ENCODE measurements at places on chromosomes 1 and 21.

- DNase-seq: no peak
These were observed 3.9 kb downstream of the LINGO4 start for GRCh38 chr1:151801310-151801820.

DNA sequence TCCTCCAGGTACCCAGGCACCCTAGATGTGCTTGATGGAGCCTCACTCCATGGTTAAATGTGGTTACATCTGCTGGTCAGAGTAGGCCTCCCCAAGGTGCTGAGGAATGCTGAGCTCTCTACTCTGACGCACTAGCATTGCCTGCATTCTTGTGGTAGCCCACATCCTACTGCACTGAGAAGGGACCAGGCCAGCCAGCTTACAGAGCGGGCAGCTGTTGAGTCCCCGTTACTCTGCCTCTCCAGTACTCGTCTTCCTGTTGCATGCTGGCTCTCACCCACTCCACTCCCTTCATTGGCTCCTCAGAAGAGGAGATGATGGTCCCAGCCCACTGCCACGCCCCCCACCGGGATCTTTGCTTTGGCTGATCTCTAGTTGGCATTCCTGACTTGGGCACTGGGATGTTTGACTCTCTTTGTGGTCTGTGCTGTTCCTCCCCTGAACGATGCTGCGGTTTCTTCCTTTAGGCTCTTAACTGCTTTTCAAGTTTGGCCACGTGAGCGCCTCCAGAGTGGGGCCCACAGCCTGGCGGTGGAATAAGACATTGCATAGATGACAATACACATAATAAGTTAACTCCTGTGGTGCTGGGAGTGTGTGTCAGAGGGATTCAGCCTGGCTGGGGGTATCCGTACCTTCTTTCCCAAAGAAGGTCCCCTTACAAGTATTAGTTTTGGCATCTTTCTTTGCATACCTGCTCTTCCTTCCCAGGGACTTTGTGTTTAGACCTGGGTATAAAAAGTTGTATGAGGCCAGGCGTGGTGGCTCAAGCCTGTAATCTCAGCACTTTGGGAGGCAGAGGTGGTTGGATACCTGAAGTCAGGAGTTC, 18.6 kb downstream of the AZIN2 start:
- DNase-seq: peak; percentile 93

DNA sequence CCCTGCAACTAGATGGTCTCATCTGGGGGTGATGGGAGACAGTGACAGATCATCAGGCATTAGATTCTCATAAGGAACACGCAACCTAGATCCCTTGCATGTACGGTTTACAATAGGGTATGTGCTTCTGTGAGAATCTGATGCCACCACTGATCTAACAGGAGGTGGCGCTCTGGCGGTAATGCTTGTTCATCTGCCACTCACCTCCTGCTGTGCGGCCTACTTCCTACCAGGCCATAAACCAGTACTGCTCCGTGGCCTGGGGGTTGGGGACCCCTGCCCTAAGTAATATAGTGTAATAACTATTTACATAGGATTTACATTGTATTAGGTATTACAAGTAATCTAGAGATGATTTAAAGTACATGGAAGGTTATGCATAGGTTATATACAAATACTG, 134.9 kb downstream of the CLEC20A start:
- DNase-seq: no peak

DNA sequence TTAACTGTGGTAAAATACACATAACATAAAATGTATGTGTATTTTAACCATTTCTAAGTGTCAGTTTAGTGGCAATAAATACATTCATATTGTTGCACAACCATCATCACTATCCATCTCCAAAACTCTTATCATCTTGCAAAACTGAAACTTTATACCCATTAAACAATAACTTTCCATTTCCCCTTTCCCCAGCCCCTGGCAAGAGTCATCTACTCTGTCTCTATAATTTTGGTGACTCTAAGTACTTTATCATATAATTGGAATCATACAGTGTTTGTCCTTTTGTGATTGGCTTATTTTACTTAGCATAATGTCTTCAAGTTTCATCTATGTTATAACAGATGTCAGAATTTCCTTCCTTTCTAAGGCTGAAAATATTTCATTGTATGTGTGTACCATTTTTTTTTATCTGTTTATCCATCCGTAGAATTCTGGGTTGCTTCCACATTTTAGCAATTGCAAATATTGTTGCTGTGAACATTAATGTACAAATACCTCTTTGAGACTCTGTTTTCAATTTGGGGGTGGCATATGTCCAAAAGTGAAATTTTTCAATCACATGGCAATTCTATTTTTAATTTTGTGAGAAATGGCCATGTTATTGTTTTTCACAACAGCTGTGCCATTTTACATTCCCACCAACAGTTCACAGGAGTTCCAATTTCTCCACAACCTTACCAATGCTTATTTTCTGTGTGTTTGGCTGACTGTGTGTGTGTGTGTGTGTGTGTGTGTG, 153.9 kb upstream of the GORAB start:
- DNase-seq: no peak

GRCh38 chr21:34131586-34131985, 58.2 kb downstream of the MRPS6 start:
- DNase-seq: no peak

DNA sequence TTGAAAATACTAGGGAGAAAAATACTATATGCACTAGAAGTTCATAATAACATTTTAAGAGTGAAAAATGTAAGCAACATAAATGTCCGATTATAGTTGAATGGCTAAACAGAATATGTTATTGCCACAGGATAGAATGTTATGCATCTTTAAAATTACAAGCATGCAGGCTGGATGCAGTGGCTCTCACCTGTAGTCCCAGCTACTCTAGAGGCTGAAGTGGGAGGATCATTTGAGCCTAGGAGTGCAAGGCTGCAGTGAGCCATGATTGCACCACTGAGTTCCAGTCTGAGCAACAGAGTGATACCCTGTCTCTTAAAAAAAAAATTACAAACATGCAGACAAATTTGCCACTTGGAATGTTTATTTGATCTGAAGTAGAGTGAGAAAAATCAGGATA, 3.0 kb upstream of the BATF3 start:
- DNase-seq: no peak

- no peak for DNase-seq
These were observed 81.7 kb downstream of the DNM3 start for GRCh38 chr1:171922999-171923398.

DNA sequence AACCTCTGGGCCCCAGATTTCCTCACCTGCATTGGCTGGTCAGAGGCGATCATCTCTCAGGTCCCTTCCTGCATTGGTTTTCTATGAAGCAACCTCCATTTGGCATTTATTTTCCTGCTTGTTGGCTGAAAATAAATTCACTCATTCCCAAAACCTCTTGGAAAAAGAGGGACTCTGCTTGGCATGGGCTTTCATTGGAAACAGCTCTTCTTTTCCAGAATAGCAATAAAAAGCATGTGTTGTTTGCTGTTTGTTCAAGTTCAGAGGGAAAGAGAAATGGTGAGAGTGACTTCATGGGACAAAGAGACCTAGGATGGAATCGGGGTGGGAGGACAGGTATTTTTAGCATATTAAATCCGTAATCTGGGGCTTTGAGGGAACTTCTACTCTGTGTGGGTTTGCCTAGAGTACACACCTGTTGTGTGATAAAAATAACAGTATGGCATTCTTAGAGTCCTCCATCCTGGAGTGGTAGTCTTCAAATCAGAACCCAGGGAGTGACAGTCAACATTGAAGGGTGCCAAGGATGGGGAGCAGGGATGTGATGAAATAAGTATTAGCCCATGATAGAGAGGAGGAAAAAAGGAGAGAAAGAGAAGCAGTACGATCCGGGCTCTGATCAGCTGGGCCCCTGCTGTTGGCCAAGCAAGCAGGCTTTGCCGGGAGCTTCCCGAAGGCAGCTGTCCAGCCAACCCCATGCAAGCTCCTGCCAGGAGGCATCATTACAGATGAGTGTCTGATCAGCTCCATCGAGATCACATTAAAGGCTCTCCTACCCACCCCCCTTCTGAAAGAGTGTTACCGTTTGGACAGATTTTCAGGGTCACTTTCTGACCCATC, 131.9 kb upstream of the NFIA start:
- peak; percentile 60 for DNase-seq

GRCh38 chr21:45655124-45655523, 11.6 kb downstream of the PCBP3 start:
- DNase-seq: no peak

- DNase-seq: peak; percentile 62
These were observed 868 bp downstream of the C1orf21 start for GRCh38 chr1:184387476-184388318.
